ENCODE measurements at places on chromosomes 3 and 15. TPM values are rescaled to one million over a fixed set of nuclear protein-coding genes. Genes with fewer than 3 reads are reported as not detected.

Gene MAPKAPK3
- 66.1 TPM for total RNA-seq

DNA sequence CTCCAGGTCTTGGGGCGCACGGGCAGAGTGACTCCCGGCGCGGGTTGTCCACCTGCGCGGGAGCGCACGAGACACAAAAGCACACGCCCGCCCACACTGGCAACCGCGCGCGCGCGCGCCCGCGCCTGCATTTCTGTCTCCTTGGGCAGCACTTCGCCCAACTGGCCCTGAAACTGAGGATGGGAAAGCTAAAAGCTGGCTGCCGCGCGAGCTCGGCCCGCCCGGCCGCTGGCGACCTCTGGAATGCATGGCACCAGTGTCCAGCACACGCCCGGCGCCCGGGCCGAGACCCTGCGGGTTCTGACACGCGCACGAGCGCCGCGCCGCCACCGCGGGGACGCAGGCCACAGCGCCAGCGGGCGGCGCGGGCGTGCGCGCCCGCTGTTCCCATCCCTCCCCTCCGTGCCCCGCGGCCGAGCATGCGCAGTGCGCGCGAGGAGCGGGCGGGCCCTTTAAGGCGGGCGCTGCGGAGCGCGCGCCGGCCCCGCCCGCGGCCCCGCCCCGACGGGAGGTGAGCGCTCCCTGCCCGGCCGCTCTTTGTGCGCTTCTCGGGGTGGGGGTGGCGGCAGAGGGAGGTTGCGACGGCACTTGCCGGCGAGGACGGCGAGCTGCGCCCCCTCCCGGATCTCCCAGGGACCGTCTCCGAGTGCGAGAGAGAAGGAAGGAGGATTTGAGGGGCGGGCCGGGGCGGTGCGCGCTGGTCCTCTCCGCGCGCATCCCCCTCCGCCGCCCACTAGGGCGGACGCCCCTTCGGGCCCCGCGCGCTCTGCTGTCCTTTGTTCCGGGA is 1.0 kb upstream of the MEX3B start:
- DNase-seq = peak; percentile 88

DNA sequence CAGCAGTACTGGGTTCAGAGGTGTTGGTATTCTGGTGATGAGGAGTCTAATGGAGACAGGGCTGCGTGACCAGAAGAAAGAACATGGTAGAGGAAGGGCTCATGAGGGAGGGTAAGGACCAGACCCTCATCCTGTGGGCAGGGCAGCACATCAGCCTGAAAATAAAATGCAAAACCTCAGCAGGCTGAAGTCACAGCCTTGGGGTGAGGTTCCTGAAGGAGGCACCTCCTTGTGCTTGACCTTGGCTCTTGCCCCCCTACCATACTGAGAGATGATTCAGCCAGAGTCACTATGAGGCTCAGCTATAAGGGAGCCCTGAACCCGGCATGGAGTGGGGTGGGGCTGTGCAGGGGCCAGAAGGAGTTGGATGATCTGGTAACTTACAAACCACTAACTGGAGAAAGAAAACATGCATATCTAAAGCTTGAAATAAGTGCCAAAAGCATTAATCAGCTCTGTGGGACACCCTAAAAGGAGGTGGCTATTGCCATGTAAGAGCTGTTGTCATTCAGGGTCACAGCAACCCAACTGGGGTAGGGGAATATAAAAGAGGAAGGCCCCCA is 60.2 kb downstream of the CORO2B start:
- no peak for DNase-seq

GRCh38 chr15:34318277-34319079 is 19.1 kb downstream of the SLC12A6 start:
- DNase-seq = peak; percentile 79

GRCh38 chr3:107633327-107634098 is 110.8 kb downstream of the BBX start:
- DNase-seq = no peak

Data from thyroid gland (tissue), 4 donors.